ENCODE measurements at places on chromosomes 12 and 14.

- no peak for DNase-seq
Observed at GRCh38 chr12:120581998-120582397, 796 bp upstream of the POP5 start.

- DNase-seq = no peak
Observed at GRCh38 chr14:57232006-57232405, 36.7 kb downstream of the EXOC5 start.

GRCh38 chr14:95545515-95546168, 10.8 kb downstream of the GLRX5 start:
- DNase-seq = peak; percentile 76

GRCh38 chr12:19192710-19193109, 63.2 kb downstream of the PLEKHA5 start:
- no peak for DNase-seq

- DNase-seq = no peak
Observed at GRCh38 chr12:104741497-104742367, 216.4 kb downstream of the SLC41A2 start.

- peak; percentile 47 for DNase-seq
Observed at GRCh38 chr12:49644620-49644994, 21.2 kb downstream of the PRPF40B start.

- DNase-seq = no peak
Observed at GRCh38 chr14:104443391-104444158, 136.0 kb upstream of the C14orf180 start.

DNA sequence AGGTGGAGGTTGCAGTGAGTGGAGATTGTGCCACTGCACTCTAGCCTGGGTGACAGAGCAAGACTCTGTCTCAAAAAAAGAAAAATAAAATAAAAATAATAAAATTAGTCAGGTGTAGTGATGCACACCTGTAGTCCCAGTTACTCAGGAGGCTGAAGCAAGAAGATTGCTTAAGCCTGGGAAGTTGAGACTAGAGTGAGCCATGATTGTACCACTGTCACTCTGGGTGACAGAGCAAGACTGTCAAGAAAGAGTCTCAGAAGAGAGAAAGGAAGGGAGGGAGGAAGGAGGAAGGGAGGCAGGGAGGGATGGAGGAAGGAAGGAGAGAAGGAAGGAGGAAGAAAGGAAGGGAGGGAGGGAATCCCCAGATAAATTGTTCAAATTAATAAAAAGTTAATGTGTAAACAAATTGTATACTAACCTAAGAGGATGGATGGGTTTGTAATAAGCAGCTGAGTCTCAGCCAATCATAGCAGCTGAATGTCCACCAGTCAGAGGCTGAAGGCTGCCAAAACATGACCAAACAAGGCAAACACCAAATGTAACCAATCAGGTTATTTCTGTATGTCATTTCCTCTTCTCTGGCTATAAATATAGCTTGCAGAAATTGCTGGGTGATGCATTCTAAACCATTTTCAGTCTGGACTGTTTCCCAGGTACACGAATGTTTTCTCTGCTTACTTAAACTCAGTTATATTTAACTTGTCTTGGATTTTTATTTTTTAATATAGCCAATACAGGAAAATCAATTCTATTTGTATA, 6.1 kb upstream of the CDCA4 start:
- peak; percentile 61 for DNase-seq

GRCh38 chr12:109539508-109539907, 33.8 kb downstream of the MMAB start:
- peak; percentile 12 for DNase-seq

GRCh38 chr14:98694541-98694940, 577.5 kb downstream of the BCL11B start:
- DNase-seq = no peak

- no peak for DNase-seq
Observed at GRCh38 chr14:77859934-77860570, 60.1 kb downstream of the ADCK1 start.

DNA sequence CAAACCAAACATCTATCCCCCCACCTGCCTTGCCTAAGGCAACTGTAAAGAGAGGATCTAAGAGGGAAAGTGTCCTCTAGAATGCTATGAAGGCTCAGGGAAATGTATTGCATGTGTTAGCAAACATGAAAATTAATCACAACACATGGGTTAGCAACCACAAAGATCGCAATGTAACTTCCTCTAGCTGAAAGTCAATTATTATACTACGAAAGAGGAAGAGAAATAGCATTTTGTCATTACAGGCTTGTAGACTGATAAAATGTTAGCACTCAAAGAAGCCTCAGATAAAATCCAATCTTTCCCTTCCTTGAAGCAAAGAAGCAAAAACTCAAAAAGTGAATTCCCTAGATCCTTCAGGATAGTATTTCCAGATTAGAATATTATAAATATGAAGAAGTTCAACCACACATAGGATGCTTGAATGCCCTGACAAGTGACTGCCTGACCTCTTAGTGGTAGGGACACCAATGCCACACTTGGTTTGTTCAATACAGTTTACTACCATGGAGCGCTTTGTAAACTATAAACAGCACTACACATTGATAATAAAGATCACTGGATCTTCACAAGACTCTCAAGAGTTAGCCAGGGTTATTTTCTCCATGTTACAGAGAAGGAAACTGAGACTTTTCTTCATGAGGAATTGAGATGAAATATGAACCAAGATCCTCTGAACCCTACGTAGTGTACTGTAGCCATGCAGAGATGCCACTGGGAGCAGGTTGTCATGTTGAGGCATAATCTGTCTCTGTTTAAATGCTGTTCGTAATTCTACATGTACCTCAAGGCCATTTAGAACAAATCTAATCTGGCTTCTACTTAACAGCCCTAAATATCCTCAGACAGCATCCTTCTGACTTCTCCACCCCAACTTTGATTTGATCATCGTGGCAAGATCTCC, 100.7 kb downstream of the ITPR2 start:
- no peak for DNase-seq

- DNase-seq = no peak
Observed at GRCh38 chr12:93708952-93709351, 31.8 kb downstream of the CRADD start.

GRCh38 chr14:100680439-100681051, 46.1 kb upstream of the DLK1 start:
- no peak for DNase-seq

- no peak for DNase-seq
Observed at GRCh38 chr12:82691513-82691912, 4.8 kb downstream of the TMTC2 start.

DNA sequence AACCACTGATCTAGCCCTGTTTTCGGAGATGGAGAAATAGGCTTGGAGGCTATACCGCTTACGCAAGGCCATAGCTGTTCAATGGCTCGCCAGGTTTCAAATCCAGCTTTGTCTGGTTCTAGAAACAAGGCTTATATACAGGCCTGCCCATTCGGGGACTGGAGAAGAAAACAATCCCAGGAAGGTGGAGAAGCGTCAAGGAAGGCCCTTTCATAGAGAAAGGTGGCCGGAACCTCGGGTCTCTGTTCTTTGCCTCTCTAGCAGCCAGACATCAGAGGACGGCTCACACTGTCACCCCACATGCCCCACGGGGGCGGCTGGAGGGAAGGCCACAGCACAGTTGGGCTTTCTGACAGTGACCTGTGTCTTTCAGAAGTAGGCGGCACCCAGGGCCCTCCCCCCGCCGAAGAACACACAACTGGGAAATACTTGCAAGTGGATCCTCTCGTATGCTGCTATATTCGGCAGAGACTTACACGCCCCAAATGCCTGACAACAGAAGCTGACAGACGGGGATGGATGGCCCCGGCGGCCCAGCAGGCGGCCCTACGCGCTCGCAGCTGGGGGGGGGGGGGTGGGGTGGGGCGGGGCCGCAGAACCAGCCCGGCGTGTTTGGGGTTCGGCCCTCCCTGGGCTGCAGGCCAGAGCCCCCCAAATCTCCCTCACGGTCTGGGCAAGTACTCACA, 4.5 kb upstream of the SETD1B start:
- peak; percentile 75 for DNase-seq

GRCh38 chr12:59079002-59079401, 158.7 kb upstream of the LRIG3 start:
- DNase-seq = no peak

- DNase-seq = no peak
Observed at GRCh38 chr12:55548756-55549155, 646 bp upstream of the OR6C4 start.

DNA sequence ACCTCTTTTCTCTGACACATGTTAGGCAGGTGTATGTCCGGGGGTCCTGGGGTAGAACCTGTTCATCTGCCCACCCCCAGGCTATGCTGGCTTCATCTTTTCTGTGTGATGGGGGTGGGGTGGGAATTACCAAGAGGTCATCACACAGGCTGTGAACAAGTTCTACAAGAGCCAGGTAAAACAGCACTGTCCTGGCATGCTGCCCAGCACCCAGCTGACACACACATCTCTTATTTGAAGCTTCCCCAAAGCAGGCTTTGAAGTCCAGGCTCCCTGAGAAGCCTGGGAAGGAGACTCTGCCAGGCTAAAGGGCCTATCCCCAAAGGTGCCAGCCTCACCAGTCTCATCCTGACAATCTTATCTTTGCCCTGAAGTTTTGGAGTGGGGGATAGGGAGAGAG, 141.1 kb downstream of the ALG10 start:
- no peak for DNase-seq

GRCh38 chr14:81363746-81364378, 36.3 kb downstream of the STON2 start:
- peak; percentile 32 for DNase-seq

DNA sequence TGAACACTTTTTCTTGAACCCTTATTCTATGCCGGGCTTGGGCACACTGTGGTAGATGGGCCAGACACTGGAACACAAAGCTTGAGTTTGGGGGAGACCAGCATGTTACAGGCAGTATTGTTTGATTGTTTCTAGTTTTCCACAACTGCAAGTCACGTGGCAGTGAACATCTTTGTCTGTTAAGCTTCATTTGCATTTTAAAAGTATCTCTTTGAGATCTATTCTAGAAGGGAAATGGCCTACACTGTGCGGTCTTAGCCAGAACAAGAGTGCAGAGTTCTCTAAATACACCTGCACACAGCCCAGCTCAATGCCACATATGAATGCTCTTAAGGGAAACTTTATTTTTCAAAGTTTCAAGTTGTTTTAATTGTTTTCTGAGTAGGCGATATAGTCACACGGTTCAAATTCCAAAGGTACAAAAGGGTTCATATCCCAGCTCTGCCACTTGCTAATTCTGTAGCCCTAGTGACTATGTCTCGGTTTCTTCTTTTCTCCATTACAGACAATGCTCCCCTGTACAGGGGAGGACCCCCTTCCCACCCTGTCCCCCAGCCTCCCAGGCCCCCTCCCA, 24.9 kb downstream of the RIN3 start:
- no peak for DNase-seq

- DNase-seq = peak; percentile 29
Observed at GRCh38 chr12:106417926-106418910, 60.7 kb downstream of the POLR3B start.

DNA sequence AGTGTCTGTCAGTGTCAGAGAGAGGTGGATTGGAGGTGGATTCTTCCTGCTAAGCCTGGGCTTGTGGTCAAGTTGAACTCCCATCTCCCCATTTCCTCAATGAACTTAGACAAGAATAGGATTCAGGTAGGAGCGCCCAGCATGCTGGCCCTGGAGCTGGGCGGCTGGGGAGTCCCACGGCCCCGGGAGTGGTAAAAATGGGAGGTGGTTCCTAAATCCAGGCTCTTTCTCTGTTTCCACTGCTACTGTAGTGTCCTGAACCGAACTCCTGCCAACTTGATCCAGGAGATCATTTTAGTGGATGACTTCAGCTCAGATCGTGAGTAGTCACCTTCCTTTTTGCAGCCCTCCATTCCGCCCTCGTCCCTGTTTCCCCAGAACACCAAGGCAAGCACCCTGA, 65.1 kb downstream of the GALNT16 start:
- no peak for DNase-seq

- no peak for DNase-seq
Observed at GRCh38 chr12:103524238-103524875, 28.6 kb upstream of the C12orf42 start.

DNA sequence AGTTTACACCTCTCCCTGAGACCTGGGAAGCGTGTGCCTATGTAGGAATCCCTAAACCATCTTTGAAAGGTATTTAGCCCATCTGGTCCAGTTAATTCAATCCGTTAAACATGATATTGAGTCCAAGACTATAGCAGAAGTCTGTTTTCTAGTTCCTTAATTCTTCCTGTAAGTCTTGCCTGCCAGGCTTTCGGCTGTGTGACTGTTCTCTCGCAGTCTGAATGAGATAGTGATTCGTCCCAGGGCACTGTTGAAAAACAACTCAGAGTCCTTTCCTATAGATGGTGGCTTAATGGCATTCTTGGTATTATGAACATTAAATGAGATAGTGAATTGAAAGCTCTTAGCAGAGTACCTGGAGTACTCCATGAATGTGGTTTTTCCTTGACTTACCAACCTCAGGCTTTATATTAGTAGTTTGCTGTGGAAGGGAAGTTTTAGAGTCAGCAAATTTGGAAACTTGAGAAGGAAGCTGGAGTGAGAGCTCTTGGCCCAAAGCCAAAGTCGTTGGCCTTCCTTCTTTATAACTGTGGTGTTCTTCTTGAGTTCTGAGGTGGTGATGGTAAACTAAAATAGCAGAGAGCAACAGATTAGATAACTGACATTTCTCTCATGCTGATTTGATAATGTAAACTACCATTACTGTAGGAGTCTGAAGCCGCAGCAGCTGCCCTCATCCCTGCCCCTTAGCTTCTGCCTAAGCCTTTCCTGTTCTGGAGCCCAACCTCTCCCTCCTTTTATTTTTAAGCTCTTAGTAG, 76.5 kb downstream of the TGFB3 start:
- DNase-seq = no peak

DNA sequence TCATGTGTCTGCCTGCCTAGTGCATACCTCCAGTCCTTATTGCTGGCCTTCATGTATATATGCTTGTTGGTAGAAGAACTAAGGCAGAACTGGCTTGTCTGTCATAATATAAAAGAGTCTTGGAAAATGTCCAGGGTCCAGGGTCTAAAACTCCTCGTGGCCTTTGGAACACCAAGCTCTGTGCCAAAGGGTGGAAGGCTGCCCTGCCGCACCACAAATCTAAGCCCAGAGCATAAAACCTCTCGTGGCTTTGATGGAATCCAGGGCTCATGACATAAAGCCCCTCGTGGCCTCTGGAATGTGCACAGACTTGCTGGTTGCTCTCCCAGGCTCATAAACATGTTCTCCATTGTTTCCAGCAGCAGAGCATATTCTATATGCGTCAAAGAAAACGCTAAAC, 107.9 kb downstream of the BBS10 start:
- DNase-seq = no peak

- DNase-seq = no peak
Observed at GRCh38 chr12:83265808-83266207, 579.1 kb downstream of the TMTC2 start.

- no peak for DNase-seq
Observed at GRCh38 chr12:87344699-87345098, 684.5 kb downstream of the C12orf50 start.

- no peak for DNase-seq
Observed at GRCh38 chr14:89187501-89187900, 229.5 kb downstream of the FOXN3 start.

- no peak for DNase-seq
Observed at GRCh38 chr12:32661706-32662105, 17.4 kb upstream of the DNM1L start.

- no peak for DNase-seq
Observed at GRCh38 chr12:108912361-108912760, 32.5 kb downstream of the DAO start.

Data from stromal cell of bone marrow (primary cell).